ENCODE measurements at places on chromosomes 7 and 10.

- no peak for DNase-seq
Observed at GRCh38 chr7:91142743-91143142, 121.5 kb upstream of the FZD1 start.

DNA sequence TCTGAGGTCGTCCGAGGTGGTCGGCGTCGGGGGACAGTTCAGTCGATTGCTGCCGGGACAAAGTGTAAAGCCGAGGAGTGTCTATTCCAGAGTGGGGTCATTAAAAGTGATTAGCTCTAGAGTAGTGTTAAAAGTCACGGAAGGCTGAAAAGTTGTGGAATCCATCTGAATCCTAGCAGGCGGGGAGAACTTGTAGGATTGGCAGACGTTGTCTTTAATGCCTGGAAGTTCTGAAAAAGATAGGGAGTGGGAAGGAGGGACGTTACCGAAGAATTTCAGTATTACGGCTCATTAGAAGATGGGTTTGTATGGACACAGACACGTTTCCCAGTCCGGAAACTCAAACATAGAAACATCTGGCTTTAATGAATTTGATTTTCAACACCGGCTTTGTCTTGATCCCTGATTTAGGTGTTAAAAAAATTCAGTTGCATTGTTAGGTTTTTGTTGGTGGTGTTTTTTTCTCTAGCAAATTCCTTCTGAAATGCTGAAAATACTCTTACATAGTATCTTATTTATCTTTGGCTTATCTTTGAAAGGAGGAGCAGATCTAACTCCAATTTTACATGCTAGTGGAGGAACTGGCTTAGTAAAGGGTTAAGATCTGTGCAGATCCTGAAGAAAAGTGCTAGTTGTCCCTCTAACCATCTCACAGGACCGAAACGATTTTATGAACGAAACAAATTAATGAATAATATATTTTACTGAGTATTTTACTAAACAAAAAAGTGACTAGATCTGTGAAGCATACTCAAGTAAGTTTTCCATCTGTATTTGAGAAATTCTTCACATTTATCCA is 900 bp downstream of the MKLN1 start:
- DNase-seq, result no peak

DNA sequence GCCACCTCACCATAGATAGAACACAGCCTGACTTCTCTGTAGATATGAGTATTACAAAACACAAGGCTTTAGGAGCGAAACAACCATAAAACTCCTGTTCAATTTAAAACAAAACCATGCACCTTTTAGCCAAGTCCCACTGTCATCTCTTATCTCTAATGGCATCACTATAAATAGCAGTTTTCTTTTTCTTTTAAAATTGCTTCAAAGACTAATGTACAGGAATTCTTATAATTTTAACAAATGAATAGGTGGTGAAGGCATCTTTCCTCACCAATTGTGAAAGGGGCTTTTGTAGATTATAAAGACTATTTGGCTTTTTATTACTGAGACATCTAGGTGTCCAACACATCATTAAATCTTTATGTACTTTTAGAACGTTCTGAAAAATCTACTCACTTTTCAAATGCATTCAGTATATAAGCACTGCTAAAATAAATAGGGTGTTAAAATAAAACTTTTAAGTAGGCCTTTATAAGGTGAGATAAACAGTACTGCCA is 205.7 kb upstream of the GRM3 start:
- no peak for DNase-seq

GRCh38 chr10:4257939-4258465 is 473.0 kb upstream of the KLF6 start:
- no peak for DNase-seq

GRCh38 chr7:139389774-139390173 is 30.1 kb downstream of the LUC7L2 start:
- DNase-seq, result no peak

GRCh38 chr10:78905957-78906308 is 162.8 kb upstream of the ZMIZ1 start:
- no peak for DNase-seq

DNA sequence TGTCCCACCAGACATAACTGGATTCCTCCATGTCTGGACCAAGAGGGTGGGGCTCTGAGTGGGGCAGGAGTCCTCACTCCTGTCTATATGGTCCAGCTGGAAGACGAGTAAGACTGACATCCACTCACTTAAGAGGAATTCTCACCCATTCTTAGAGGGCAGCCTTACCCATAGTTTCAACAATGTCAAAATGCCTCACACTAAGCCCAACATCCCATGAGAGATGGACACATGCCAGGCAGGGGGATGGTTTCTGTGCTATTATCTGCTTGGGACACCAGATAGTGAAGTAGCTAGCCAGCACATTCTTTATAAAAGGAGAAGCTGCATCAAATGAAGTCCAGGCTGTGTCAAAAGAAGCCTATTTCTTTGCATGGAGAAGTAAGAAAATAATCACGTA is 4.7 kb upstream of the LANCL2 start:
- no peak for DNase-seq

Measured in stimulated activated CD4-positive, alpha-beta T cell treated with anti-CD3 and anti-CD28 coated beads, Interleukin-12 subunit alpha, Interleukin-12 subunit beta, amount 100 ng/mL, for 48 hours (primary cell).